ENCODE measurements at places on chromosomes 16 and 17.
A peak's percentile ranks its signal among the peaks of the same experiment; 100 is the strongest.

GRCh38 chr17:40021451-40021971 is 6.3 kb downstream of the CSF3 start:
- no peak for DNase-seq

GRCh38 chr17:1573932-1574696 is 11.5 kb upstream of the PITPNA start:
- peak; percentile 91 for DNase-seq

- no peak for DNase-seq
Observed at GRCh38 chr16:30604316-30604947, 5.8 kb downstream of the ZNF689 start.

- DNase-seq = no peak
Observed at GRCh38 chr17:47621293-47622179, 28.2 kb upstream of the KPNB1 start.

DNA sequence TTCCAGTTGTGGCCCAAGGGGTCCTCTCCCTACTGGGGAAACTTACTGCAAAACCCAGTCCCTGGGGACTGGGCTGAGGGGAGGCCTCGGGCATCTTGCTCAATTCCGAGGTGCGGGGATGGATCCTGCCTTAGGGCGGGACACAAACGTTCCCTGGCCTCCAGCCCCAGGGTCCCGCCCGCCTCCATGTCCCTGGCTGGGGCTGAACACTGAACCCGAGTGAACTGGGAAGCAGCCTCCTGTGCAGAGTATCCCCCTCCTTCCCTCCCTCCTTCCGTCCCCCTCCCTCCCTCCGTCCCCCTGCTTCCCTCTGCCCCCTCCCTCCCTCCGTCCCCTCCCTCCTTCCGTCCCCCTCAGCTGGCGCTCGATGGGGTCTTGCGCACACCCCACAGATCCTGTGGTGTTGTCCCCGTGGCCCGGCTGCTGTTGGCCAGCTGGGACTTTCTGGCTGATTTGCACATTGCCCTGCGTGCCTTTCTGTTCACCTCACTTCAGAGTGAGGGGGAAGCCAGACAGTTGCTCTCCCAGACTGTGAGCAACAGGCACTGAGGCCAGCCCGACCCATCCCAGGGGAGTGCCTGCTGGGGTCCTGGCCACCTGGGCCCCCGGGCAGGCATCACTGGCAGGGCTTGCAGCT is 5.5 kb downstream of the TRAF7 start:
- no peak for DNase-seq

GRCh38 chr16:8660841-8661301 is 13.5 kb upstream of the ABAT start:
- DNase-seq = peak; percentile 64

Data from HuH-7 (cell line).